ENCODE measurements at places on chromosomes 1 and 21.

- no peak for DNase-seq
These were observed 23.4 kb downstream of the DDI2 start for GRCh38 chr1:15640667-15641066.

DNA sequence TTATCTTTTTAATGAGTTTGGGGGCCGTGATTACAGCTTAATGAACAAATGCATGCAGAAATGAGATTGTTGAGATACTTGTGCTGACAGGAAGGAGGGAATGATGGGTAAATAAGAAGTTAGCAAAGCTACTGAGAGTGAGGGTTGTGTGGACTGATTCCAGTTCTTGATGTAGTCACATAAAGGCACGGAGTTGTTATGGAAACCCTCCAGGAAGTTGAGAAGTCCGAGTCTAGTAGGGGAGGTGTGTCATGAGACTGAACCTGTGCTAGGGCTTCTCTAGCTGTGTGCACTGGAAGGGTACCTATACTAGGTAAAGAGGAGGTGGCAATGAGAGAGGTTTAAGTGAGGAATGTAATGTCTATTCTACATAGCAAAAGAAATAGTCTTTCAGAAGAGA lies 475.7 kb downstream of the USP25 start:
- no peak for DNase-seq

DNA sequence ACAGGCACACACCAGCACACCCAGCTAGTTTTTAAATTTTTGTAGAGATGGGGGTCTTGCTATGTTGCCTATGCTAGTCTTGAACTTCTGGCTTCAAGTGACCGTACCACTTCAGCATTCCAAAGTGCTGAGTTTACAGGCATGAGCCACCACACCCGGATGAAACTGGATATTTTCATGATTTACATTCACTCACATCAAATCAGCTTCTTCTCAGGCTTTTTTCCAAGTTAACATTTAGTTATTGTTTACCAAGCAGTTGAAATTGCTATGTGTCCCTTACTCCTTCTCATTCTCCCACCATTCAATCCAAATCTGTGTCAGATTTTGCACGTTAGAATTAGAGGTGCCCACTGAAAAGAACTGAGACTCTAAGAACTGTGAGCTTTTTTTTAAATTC lies 18.4 kb downstream of the RIT1 start:
- no peak for DNase-seq

DNA sequence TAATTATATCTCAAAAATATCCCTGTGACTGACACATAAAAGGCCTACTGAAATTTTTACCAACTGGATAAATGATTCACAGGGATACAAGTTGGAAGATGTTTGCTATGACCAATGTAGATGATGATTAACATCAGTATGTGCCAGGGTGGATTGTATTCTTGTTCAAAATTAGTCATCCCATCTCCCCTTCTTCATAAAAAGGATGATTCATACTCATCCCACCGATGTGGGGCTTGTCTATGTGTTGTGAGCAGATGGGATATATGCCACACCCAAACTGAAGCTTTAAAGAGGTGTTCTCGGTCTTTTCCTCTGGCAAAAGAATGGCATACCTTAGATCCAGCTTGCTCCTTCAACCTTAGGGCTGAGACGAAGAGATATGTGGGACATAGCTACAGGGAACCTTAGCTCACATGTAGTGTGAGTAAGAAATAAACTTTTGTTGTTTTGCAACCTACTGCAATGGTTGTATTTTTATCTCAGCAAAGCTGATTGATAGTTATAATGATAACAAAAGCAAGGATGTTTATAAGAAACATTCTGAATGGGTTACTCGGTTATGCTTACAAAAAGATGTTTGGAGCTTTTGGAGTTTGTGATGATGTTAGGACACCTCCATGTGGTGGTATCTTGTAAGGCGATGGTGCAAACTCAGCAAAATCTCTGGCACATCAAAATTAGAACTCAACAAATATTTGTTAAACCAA lies 29.4 kb downstream of the SPATA17 start:
- DNase-seq = no peak

GRCh38 chr1:166069390-166069789 lies 97.4 kb downstream of the FAM78B start:
- no peak for DNase-seq

GRCh38 chr21:29221253-29221744 lies 77.4 kb upstream of the BACH1 start:
- no peak for DNase-seq

DNA sequence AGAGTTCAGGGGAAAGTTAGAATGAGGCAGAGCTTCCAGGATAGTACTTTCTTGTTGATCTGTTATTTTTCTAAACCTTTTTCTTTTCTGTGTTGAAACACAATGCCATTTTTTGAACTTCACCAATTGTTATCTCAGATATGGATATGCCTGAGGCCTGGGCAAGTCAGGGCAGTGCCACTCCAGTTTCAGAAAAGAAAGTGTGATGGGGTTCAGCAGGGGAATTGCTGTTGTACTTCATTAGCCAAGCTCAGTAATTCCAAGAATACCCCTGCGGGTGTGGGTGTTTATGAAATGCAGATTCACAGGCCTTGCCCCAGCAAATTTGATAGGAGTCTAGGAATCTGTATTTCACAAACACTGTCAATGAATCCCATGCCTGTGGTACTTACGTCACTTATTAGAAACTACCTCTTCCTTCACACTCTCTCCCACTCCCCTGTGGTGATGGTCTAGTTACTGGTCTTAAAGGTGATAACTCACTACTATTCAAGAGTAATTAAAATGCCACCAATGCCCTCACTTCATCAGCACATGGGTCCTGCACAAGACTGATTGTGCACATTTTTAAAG lies 142.3 kb downstream of the PBX1 start:
- DNase-seq = no peak

GRCh38 chr1:62673629-62674028 lies 14.6 kb downstream of the DOCK7 start:
- DNase-seq = no peak

DNA sequence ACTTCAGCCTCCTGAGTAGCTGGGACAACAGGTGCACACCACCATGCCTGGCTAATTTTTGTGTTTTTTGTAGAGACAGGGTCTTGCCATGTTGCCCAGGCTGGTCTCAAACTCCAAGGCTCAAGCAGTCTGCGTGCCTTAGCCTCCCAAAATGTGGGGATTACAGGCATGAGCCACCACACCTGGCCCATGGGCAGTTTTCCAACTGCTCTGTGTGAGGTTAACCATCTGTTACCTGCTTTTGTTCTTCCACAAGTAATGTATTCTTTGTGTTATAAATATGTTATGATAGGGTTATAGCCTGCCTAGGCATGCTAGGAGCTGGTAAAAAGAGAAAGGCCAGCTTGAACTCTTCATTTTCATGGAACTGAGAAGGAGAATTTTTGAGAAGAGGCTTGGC lies 30.7 kb downstream of the TUFT1 start:
- no peak for DNase-seq

- DNase-seq = no peak
These were observed 12.6 kb downstream of the RSPO1 start for GRCh38 chr1:37622131-37622530.

DNA sequence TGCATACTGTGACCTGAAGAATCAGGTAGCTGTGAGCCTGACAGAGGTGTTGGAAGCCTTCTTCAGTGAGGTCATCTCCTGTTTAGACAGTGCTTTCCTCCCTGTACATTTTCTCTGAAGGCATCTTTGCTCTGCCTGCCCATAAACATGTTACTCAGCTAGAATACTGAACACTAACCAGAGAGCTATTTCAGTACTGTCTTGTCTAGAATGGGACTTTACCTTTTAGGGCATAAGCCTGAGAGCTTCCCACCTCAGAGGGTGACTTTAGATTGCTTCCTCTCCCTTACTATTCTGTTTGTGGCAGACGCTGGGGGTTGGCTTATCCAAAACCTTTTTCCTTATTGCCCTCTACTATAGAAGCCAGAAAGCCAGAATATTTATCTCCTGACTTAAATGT lies 23.3 kb upstream of the ZNF326 start:
- DNase-seq = no peak

DNA sequence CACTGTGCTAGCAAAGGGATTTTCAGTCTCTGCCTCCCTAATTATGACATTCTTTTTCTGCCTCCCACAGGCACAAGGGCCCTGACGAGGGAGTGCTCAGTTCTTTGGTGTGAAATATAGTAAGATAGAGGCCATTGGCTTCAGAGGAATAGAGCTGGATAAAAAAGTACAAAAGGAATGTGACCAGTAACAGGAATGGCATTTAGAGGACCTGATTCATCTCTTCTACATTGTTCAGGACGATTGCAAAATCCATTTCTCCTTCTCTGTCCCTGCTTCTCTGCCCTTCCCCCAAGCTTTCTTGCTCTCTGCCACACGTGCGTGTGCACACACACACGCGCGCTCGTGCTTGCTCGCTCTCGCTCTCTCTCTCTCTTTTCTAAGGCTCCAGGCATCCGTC lies 668.2 kb downstream of the KIF26B start:
- DNase-seq = no peak

DNA sequence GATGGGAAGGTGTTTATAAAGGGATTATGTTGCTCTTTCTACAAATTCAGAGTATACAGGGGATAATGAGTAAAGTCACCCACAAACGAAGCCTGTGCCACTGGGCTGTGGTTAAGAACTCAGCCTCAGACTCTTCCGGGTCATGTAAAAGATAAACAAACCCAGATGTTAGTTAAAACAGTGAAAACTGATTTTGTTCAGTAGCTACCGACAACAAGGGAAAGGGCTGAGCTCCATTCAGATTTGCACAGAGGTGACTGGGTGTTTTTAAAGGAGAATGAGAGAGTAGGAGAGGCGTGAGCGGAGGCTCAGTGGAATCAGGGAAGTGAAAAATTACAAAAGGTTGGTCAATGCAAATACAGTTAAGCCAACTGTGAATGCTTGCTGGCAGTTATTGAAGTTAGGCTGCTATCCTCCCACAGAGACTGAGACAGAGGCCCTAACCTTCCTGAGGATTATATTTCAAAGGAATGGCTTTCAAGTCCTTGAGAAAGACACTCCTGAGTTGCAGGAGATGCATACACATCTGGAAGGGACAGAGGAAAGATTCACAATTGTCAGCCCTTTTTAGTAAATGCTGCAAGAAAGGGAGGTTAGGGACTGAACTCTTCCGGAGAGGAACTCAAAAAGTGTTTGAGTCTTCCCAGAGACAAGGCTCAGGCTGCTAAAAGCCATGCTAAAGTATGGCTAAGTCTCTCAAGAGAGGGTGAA lies 29.9 kb upstream of the SAMD13 start:
- no peak for DNase-seq

- no peak for DNase-seq
These were observed 95.2 kb downstream of the CAMK2N1 start for GRCh38 chr1:20390589-20391331.

DNA sequence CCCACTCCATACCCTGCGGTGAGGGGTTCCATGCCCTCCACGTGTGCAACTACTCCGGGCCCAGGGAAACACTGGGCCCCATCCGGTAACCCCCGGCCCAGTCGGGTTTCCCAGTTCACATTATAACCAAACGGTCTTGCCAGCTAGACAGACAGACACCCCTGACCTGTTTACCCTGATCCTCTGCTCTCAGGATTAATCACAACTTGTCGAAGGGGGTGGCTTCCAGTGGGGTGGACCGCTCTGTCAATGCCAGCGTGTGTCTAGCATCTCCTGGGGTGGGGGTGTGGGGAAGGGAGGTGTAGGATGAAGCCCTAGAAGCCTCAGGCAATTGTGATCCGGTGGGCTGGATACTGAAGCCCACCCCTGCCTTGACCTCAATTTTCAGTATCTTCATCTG lies 4.6 kb upstream of the OLIG2 start:
- no peak for DNase-seq

DNA sequence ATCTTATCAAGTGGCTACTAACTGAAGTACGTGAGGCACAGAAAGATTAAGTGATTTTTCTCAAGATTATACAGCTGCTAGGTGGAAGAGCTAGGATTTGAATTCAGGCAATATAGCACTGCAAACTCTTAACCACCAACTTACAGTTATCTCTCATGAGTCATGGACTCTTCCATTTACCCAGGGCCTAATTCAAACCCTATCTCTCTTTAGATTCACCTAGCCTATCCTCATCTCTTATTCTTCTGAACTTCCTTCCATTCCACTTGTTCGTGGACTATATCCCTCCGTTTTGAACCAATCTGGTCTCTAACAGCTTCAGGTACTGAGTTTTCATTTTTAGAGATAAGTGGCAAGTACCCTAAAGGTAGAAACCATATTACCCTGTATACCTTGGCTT lies 92.8 kb upstream of the DMRTA2 start:
- DNase-seq = no peak

- DNase-seq = no peak
These were observed 81.5 kb upstream of the EDEM3 start for GRCh38 chr1:184836141-184836540.

- no peak for DNase-seq
These were observed 83.2 kb downstream of the RGL1 start for GRCh38 chr1:183887826-183888819.

- DNase-seq = no peak
These were observed 204.3 kb downstream of the FGGY start for GRCh38 chr1:59500950-59501742.

DNA sequence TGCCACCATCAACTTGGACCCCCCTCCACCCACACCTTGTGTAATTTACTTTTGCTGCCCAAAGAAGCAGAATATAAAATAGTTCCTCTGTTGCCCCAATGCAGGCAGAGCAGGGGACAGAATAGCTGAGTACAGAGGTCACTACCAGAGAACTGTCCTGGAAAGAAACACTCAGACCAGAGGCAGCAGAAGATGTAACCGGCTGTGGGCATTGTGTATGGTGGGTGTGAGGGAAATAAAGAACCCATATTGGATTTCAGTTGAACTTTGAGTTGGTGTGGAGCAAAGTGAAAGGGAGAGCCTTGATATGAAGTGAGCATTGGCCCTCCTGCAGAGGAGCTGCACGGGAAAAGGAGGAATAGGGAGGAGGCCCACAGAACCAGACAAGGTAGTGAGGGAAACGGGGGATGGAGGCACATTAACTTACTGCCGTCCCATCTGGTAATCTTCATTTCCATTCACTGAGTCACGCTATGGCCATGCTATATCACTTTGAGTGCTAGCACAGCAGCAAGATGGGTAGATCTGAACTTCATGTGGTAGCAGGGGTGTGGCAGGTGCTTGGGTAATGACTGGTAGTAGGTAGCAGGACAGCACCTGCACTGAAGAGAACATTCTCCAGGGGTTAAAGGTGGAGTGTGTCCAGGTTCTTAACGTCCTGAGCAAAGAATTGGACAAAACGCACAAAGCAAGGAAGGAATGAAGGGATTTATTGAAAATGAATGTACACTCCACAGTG lies 56.3 kb upstream of the FBXO28 start:
- no peak for DNase-seq

- peak; percentile 61 for DNase-seq
These were observed 88.9 kb downstream of the DYRK1A start for GRCh38 chr21:37455504-37455911.

DNA sequence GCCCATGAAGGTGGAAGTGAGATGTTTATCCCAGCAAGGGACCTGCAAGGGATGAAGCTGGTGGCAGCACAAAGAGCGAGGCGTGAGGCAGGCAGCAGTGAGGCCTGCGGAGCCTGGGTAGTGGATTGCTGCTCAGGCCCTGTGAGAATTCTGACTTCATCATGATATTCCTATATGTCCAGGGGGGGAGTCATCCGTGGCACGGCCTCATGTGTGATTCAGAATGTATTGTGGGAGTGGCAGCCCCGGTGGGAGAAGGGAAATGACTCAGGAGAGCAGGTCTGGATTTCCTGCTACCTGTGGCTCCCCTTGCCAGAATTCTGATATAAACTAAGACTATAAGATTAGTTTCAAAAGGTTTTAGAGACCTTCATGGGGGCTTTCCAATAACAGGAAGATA lies 240.9 kb downstream of the CAMTA1 start:
- no peak for DNase-seq

Measured in CMK (cell line).